Astrocyte (in vitro differentiated cells and primary cell): ENCODE measurements at places on chromosomes 5 and 9. TPM values are rescaled to one million over a fixed set of nuclear protein-coding genes. Genes with fewer than 3 reads are reported as not detected.
A peak's percentile ranks its signal among the peaks of the same experiment; 100 is the strongest.

OBP2B gene
- total RNA-seq: not detected in 2 replicates

RBM22 gene
- 42.0 and 47.4 TPM in 2 replicates for total RNA-seq

DNA sequence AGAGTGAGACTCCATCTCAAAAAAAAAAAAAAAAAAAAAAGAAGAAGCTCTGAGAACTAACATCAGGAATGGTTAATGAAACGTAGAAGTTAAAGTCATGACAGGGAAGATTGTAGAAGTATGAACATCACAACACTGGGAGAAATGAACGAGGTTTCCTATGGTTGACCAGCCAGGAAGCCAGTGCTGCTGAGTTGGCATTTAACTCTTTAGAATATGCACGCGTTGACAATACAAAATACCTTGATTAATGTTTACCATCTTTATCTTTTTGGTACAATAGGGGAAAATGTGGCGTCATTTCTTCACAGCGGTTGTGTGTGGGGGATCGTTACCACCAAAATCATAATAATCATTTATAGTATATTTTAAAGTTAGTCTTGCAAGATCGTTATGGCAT lies 32.0 kb downstream of the ABO start:
- H3K4me3 ChIP-seq: no peak overlapping the region
- no peaks in the 10 kb centered on the region for H3K36me3 ChIP-seq
- DNase-seq: no peak
- no peak overlapping the region for H3K27ac ChIP-seq
- peaks cover 2% of the 10 kb centered on the region for H3K27me3 ChIP-seq

GRCh38 chr9:132412089-132412488 lies 2.1 kb downstream of the CFAP77 start:
- H3K36me3 ChIP-seq: no peaks in the 10 kb centered on the region
- no peak for DNase-seq
- H3K27me3 ChIP-seq: peaks cover 41% of the 10 kb centered on the region
- H3K4me1 ChIP-seq: peaks cover 7% of the 10 kb centered on the region

- no peak for DNase-seq
- no peaks in the 10 kb centered on the region for H3K4me1 ChIP-seq
- no peak overlapping the region for H3K27ac ChIP-seq
- H3K4me3 ChIP-seq: no peak overlapping the region
- no peaks in the 10 kb centered on the region for H3K36me3 ChIP-seq
Observed at GRCh38 chr5:13029211-13029610, 915.3 kb downstream of the DNAH5 start.

GRCh38 chr9:126376311-126377175 lies 49.9 kb downstream of the MVB12B start:
- H3K4me1 ChIP-seq: peaks cover 50% of the 10 kb centered on the region
- H3K27me3 ChIP-seq: no peaks in the 10 kb centered on the region
- H3K4me3 ChIP-seq: no peak overlapping the region
- H3K36me3 ChIP-seq: no peaks in the 10 kb centered on the region
- H3K27ac ChIP-seq: no peak overlapping the region
- no peak for DNase-seq

DNA sequence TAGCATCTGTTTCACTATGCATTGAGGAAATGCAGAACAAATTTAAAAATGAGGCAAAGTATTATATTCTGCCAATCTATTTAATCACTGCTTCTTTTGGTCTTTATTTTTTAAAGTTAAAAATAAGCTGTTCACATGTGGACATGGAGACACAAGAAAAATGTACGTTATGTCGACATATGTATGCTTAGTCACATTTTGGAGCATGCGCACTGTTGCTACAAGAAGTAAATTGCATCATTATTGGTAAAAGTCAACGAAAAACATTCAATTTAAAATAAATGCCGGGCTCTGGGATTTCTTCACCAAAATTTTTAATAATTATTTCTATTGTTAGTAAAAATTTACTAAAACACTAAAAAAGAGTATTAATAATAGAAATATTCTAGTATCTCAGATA lies 876.3 kb upstream of the CTNND2 start:
- H3K27me3 ChIP-seq: no peaks in the 10 kb centered on the region
- no peaks in the 10 kb centered on the region for H3K4me1 ChIP-seq
- DNase-seq: no peak
- no peaks in the 10 kb centered on the region for H3K36me3 ChIP-seq
- H3K4me3 ChIP-seq: no peak overlapping the region

GRCh38 chr5:38468202-38468673 lies 88.2 kb downstream of the LIFR start:
- peak overlapping the region; percentile 26 for H3K4me3 ChIP-seq
- H3K36me3 ChIP-seq: no peaks in the 10 kb centered on the region
- H3K27me3 ChIP-seq: no peaks in the 10 kb centered on the region
- peaks cover 48% of the 10 kb centered on the region for H3K4me1 ChIP-seq
- H3K27ac ChIP-seq: peak overlapping the region; percentile 85

GRCh38 chr9:136189394-136190236 lies 15.3 kb downstream of the LHX3 start:
- H3K27me3 ChIP-seq: peaks cover 49% of the 10 kb centered on the region
- no peak overlapping the region for H3K4me3 ChIP-seq
- no peak overlapping the region for H3K27ac ChIP-seq
- no peaks in the 10 kb centered on the region for H3K4me1 ChIP-seq

DNA sequence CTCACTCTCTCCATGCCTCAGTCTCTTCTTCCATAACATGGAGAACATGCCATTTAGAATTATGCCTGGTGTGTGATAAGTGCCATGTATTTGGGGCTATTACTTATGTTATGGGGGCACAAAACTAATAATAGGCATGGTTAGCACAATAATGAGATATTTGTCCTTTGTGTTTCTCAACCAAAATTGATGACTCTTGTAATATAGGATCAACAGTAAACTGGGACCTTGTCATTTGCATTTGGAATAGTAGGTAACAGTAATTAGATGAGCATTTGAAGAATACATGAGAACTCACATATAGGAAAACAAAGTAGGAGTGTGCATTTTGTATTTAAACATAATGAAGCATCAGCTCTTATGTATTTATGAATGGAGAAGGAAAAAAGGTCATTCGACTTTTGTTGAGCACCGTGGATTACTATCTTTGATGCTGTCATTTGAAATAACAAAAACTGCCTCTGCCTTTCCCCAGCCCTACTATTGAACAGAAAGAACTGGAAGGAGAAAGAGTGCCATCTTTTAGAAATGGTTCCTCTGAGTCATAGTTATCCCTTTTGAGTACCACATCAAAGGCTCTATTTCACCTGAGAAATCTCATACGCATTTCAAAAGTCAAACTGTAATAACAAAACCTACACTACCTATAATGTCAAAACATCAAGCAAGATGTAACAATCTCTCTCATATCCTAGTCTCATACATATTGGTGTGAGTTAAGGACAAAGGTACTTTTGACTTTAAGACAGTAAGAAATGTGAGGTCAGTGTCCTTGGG lies 655.2 kb downstream of the PDE4D start:
- no peaks in the 10 kb centered on the region for H3K27me3 ChIP-seq
- no peak for DNase-seq
- no peaks in the 10 kb centered on the region for H3K36me3 ChIP-seq
- no peak overlapping the region for H3K27ac ChIP-seq
- no peak overlapping the region for H3K4me3 ChIP-seq
